Endothelial cell of coronary artery (primary cell): ENCODE measurements at places on chromosomes 7 and 10. TPM values are rescaled to one million over a fixed set of nuclear protein-coding genes. Genes with fewer than 3 reads are reported as not detected.

AKR1C8 gene
- total RNA-seq: not detected in 2 replicates

OPN4 gene
- not detected in 2 replicates for total RNA-seq

CLRN3 gene
- total RNA-seq: 0.09 TPM in 2 replicates

MUC12 gene
- total RNA-seq: not detected in 2 replicates

CHRM2 gene
- total RNA-seq: not detected in 2 replicates

MALRD1 gene
- not detected in 2 replicates for total RNA-seq

ZNF438 gene
- 4.2 and 5.0 TPM in 2 replicates for total RNA-seq

EPDR1 gene
- total RNA-seq: 0.18 and 14.8 TPM in 2 replicates

BICC1 gene
- total RNA-seq: 0.45 and 8.1 TPM in 2 replicates

TMEM248 gene
- total RNA-seq: 51.6 and 59.0 TPM in 2 replicates

ZNF777 gene
- 3.5 and 4.7 TPM in 2 replicates for total RNA-seq

RNF133 gene
- 0.72 and 1.5 TPM in 2 replicates for total RNA-seq

ZNF3 gene
- total RNA-seq: 20.7 and 21.0 TPM in 2 replicates

NUPR2 gene
- total RNA-seq: not detected in 2 replicates

ZNF239 gene
- total RNA-seq: 0.99 and 2.9 TPM in 2 replicates
